Germinal center (tissue), 1 donor: ENCODE measurements at places on chromosomes 16 and 17.

GRCh38 chr16:49756775-49757558 is 98.9 kb downstream of the ZNF423 start:
- DNase-seq, result no peak

GRCh38 chr16:67158637-67159600 is 790 bp downstream of the TRADD start:
- peak; percentile 69 for DNase-seq

GRCh38 chr17:49086649-49087048 is 45.9 kb upstream of the B4GALNT2 start:
- no peak for DNase-seq

- DNase-seq, result no peak
Measured at GRCh38 chr17:13385481-13385911, 216.2 kb downstream of the HS3ST3A1 start.

GRCh38 chr16:62213763-62214162 is 177.5 kb upstream of the CDH8 start:
- DNase-seq, result no peak

GRCh38 chr17:74442670-74443515 is 11.0 kb downstream of the GPRC5C start:
- DNase-seq, result peak; percentile 54

DNA sequence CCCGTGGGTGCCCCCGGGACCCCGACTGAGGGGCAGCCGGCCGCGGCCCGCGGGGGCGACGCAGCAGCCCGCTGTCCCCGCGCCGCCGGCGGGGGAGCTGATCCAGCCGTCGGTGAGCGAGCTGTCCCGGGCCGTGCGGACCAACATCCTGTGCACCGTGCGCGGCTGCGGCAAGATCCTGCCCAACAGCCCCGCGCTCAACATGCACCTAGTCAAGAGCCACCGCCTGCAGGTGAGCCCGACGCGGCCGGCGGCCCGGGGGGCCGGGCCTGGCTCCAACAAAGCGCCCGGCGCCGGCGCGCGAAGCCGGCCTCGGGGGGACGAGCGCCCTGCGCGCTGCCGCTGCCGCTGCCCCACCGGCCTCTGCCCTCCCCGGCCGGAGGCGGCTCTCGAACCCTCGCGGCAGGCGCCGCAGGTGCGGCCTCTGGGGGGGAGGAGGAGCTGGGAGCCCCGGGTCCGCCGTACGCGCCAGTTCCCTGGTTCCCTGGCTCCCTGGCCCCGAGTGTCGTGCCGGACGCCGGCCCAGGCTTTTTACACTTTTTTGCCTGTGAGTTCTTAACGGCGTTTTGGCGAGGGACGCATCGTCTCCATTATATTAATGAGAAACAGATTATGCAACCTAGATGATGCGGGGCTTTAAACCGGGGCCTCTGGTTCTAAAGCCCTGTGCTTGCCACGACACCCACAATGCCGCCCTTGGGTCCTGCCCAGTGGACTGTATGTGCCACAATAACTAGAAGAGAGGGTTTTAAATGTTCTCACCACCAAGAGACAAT is 521 bp downstream of the ATMIN start:
- peak; percentile 65 for DNase-seq

DNA sequence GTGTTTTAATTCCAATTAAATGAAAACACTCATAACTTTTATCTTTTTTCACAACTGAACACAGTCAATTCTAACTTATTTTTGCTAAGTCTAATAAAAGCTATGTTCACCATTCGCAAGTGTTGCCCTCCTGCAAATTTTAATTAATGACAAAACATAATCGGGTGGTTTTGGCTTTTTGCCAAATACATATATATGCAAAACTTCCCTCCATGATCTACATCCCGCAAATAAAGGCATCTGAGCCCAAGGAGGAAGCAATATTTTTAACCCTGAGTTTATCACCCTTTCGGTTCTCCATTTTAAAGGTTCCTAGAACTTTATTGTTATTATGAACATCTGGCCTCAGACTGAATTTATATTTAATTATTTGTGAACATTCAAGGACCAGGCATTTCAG is 507.9 kb downstream of the CDH13 start:
- no peak for DNase-seq

GRCh38 chr16:65024767-65025178 is 97.1 kb downstream of the CDH11 start:
- no peak for DNase-seq

- no peak for DNase-seq
Measured at GRCh38 chr17:62572488-62572887, 55.0 kb upstream of the MRC2 start.

DNA sequence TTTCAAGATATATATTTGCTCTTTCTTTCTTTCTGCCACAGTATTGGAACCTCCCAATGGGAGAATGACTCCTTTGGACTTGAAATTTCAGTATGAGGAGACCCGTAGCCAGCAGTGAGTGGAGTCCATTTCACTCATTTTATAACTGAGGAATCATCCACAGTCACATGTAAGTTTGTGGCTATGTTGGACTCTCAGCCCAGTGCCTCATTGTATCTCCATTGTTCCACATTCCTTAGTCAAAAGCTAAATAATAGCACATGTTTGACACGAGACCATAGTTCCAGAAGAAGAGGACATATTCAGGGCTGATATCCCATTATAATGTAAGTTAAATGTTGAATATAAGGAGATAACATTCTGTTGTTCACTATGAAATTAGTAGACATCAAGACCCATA is 12.7 kb upstream of the SPAG9 start:
- DNase-seq, result no peak

GRCh38 chr17:42548070-42548837 is 4.5 kb upstream of the HSD17B1 start:
- peak; percentile 91 for DNase-seq

GRCh38 chr16:30953511-30954124 is 3.9 kb upstream of the SETD1A start:
- peak; percentile 41 for DNase-seq

GRCh38 chr16:64882078-64882784 is 239.6 kb downstream of the CDH11 start:
- DNase-seq, result no peak

GRCh38 chr17:46194393-46195216 is 1.4 kb upstream of the KANSL1 start:
- peak; percentile 78 for DNase-seq

- no peak for DNase-seq
Measured at GRCh38 chr16:85614338-85615013, 1.4 kb downstream of the GSE1 start.

DNA sequence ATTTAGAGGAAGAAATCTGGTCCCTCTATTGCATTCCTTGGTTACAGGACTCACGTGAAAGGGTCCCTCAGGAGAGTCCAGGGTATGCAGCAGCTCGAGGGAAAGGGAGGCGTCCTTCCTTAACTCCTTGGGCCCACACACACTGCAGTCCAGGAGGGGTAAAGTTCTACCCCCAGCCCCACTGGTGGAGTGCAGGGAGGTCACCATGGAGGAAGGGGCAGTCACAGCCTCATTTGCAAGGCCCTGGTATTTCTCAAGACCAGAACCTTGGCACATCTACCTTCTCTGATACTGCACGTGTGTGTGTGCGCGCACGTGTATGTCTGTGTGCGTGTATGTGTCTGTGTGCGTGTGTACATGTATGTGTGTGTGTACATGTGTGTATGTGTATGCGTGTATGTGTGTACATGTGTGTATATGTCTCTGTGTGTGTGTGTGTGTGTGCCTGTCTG is 11.1 kb downstream of the HIC1 start:
- no peak for DNase-seq

- DNase-seq, result no peak
Measured at GRCh38 chr16:83328936-83329335, 478.8 kb upstream of the HSBP1 start.

DNA sequence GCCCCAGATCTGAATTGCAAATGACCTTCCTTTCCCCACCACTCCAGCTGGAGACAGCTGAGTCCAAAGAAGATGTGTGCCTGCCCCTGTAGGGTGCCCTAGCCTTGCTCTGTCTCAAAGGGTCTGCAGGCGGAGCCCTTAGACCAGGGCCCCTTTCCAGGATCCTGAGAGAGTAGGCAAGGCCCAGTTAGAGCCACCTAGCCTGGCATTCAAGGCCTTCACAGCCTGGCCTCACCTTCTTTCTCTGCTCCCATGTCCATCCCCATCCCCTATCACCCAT is 66.6 kb upstream of the LHX1 start:
- no peak for DNase-seq

- no peak for DNase-seq
Measured at GRCh38 chr17:7889166-7889955, 772 bp downstream of the CHD3 start.

GRCh38 chr16:24955975-24956731 is 59.0 kb downstream of the ARHGAP17 start:
- no peak for DNase-seq

GRCh38 chr17:5097101-5097834 is 14.4 kb downstream of the ZNF232 start:
- DNase-seq, result peak; percentile 43

DNA sequence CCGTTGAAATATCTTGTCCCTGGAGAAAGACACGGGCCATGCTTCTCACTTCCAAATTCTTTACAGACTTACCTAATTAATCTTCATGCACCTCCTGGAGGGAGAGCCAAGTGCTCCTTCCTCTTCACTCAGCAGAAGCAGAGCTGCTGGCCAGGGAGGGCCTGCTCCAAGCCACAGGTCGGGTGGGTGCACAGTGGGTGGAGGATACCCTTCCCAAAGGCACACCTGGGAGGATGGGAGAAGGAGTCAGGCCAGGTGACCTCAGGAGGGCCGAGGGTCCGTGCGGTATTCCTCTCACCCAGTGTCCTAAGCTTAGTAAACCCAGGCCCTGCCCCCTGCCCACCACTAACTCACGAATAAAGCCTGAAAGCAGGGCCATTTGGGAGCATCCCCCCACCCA is 171.3 kb upstream of the RPL38 start:
- DNase-seq, result no peak

DNA sequence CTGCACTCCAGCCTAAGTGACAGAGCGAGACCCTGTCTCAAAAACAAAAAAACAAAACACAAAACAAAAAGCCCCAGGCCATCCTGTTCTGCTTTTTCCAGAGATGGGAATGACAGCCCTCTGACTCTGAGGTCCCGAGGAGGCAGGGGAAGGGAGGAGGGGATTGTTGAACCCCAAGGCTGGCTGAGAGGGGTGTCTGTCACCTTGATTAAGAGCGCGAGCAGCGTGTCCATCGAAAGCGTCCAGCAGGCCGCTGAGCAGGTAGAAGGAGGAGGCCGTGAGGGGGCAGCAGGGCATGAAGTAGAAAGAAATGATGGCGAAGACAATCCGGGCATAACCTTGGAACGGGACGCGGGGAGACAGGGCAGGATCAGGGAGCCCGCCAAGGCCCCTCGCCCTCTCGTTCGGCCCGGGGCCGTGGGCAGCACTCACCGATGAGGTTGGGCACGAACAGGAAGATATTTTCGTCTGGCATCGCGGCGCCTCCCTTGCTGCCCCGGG is 593 bp downstream of the CDIPT start:
- no peak for DNase-seq

GRCh38 chr16:84489131-84489530 is 15.3 kb downstream of the MEAK7 start:
- DNase-seq, result no peak

DNA sequence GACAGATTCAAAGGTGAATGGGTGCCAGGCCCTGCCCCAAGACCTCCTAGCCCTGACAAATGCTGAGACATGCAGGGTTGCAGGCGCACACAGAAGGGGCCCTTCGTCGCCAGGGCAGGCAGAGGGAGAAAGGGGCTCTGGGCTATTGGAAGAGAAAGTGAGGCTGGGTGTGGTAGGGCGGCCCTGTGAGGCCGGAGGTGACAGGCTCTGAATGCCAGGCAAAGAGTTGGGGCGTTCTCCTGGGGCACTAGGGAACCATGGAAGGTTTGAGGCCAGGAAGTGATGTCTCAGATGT is 26.4 kb upstream of the NXPH3 start:
- DNase-seq, result no peak

- DNase-seq, result no peak
Measured at GRCh38 chr16:57283214-57283958, 1.1 kb downstream of the PLLP start.

DNA sequence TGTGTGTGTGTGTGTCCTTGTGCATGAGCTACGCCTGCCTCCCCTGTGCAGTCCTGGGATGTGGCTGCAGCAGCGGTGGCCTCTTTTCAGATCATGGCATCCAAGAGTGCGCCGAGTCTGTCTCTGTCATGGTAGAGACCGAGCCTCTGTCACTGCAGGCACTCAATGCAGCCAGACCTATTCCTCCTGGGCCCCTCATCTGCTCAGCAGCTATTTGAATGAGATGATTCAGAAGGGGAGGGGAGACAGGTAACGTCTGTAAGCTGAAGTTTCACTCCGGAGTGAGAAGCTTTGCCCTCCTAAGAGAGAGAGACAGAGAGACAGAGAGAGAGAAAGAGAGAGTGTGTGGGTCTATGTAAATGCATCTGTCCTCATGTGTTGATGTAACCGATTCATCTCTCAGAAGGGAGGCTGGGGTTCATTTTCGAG is 22.5 kb downstream of the STAT5A start:
- DNase-seq, result no peak

DNA sequence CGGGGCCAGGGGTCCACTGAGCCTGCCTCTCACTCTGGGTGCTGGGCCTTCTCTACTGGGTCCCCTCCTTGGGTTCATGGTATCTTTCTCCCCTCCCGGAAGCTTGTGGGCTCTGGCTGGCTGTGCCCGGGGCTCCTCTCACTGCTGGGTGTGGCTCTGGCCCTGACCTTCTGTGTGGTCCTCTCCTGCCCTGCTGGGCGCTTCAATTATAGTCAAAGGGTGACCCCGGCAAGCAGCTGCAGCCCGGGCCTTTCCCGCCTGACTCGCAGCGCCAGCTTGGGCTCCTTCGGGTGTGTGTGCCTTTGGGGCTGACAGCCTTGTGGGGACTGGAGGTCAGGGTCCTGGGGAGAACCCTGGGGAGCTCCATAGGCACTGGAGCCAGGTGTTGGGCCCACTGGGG is 54.2 kb upstream of the PVALEF start:
- DNase-seq, result no peak

DNA sequence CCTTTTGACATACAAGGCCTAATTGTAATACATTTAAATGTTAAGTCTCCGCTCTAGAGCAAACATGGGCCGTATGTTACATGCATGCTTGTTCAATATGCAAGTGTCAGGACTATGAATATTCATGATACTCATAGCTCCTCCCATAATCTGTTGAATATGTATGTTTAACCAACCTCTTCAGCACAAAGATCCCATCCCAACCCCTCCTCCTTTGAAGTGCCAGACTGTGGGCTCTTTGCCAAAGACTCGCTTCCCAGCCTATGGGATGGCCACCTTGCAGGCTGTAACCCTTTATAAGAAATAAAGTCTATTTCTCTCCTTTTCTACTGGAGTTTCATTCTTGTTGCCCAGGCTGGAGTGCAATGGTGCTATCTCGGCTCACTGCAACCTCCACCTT is 156.2 kb downstream of the ABCC12 start:
- DNase-seq, result no peak

DNA sequence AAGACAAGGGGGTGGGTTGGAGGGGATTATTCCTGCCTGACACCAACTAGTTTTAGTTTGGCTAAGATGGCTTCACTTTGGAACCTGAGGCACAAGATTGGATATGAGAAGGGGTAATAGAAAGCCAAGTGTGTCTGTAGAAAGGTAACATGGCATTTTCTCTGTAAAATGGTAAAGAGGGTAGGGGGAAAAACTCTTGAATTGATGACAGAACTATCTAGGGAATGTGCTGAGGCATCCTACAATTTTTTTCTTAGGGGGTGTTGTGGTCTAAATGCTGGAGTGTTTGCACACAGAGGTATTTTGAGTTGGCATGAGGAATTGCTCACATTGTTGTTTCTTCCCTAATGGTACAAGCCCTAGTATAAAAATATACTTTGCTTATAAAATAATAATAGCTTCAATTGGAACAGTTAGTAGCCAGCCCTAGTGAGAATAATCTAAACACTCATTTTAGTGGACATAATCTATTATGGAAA is 25.8 kb downstream of the YPEL2 start:
- DNase-seq, result no peak
